Astrocyte of the cerebellum (primary cell): ENCODE measurements at places on chromosomes 12 and 14.

DNA sequence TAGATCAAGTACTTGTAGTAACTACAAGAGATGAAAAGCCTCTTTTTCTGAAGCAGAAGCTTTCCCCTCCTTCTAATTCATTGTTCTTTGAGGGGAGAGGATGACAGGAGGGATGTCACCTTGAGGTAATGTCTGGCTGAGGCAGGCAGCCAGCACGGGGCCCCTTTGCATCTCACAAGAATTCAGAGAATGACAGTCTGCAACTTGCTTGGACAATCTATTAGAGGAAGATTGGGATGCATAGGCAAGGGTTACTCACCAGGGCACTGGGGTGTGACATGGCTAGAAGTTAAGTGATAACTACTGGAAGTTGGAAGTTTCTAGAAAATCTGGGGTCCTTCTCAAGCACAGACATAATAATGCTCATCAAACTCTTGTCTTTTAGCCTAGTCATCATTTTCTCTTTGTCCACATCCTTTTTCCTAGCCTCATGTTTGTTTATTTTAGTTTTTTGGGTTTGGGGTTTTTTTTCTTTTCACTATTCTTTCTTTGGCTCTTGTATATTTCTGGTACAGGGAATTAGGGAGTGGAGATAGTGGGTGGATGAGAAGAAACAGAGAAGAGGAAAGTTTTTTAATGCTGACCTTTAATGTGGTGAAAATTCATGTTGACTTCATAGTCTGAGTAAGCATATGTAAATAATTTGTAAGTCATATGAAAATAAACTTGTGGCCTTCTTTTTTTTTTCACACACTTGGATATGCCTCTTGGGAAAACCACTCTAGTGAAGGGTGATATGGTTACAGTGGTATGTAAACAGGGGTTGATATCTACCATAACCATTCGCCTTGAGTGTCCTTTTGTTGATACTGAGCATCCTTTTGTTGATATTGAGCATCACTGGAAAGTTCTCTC lies 55.1 kb downstream of the TTLL5 start:
- DNase-seq, result no peak

- no peak for DNase-seq
Measured at GRCh38 chr12:44889926-44890325, 13.8 kb upstream of the NELL2 start.

GRCh38 chr12:48004053-48004941 lies at the start of gene COL2A1:
Gene COL2A1, minus strand, starts transcription at chr12:48004476. Its CDS starts 155 bp downstream, at chr12:48004321.
- DNase-seq, result no peak

DNA sequence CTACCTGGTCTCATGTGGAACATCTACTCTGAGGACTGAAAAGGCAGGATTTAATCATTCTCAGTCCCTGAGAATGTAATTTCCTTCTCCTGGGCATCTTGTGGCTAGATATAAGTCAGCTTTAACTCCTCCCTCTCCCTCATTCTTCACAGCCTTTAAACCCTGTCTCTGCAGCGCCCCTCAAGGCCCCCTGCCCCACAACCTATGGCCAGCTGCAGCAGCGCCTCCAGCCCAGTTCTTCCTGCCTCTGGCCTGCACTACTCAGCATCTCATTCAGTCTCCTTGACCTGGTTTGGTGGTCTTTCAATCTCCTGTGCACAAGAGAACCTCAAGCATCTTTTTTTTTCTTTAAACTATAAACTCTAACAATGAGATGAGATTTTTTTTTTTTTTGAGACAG lies 29.3 kb downstream of the NCKAP5L start:
- DNase-seq, result no peak

DNA sequence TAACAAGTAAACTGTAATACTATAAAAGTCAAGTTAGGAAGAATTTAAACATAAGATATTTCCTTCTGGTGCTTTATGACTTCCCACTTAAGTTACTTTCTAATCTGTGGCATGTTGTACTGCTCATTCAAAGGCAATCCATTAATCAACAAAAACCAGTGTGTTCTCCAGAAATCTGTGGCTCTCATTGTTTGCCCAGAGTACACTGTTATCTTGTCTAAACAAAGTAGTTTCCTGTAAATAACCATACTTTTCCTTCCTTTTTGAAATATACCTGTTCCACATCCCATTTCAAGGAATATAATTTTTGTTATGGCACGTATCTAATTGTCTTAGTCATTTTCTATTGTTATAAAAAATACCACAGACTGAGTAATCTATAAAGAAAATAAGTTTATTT lies 184.1 kb downstream of the CCER1 start:
- no peak for DNase-seq
